ENCODE measurements at places on chromosomes 4 and X.

DNA sequence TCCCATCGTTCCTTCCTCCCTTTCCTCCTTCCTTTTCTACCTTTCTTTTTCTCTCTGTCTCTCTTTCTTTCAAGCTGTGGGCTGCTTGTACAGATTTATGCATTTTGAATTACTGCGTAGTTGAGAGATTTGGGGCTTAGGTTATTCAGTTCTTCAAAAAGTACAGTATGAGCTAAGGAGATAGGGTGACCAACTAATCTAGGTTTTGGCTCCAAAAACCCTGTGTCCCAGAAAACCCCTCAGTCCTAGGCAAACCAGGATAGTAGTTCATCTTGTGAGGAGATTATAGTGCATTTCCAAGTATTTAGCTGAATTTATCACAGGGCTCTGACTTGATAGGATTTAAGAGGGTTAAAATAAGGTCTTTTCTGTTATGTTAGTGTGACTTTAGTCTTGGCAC is 64.5 kb downstream of the NFKB1 start:
- DNase-seq: no peak

DNA sequence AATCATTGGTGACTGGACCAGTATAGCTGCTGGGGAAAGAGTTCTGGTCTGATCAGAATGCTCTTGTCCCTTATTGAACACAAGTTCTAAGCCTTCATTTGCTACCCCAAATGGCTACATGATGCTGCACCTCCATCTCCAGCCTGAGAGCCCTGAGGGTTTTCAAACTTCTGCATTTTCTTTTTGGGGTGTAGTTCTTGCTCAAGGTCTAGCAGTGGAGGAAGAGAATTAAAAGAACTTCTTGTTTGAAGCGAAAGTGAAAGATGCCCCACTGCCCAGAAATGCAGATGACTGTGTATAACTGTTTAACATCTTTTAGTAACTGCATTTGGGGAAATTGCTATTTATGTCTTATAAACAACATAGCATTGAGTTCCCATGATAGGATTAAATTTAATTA is 38.5 kb downstream of the LAMTOR3 start:
- DNase-seq: no peak

GRCh38 chr4:130485371-130485770 is 1389.4 kb downstream of the C4orf33 start:
- no peak for DNase-seq

DNA sequence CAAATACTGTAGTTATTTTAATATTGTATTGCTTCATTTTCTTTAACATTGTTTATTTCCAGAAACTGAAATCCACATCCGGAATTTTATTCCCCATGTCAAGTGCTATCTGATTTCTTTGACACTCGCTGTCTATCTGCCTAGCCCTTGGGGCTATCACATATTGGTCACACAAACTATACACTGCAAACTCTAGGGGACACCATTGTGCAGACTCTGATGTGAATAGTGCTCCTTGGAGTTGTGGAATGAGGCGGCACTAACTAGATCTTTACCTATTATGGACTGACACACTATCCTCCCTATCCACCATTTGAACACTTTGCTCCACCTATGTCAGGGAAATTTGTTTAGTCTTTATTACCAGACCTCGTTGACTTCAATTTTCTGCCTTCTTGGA is 534.5 kb downstream of the GLUD2 start:
- no peak for DNase-seq

GRCh38 chrX:44946771-44947170 is 73.8 kb downstream of the KDM6A start:
- no peak for DNase-seq

DNA sequence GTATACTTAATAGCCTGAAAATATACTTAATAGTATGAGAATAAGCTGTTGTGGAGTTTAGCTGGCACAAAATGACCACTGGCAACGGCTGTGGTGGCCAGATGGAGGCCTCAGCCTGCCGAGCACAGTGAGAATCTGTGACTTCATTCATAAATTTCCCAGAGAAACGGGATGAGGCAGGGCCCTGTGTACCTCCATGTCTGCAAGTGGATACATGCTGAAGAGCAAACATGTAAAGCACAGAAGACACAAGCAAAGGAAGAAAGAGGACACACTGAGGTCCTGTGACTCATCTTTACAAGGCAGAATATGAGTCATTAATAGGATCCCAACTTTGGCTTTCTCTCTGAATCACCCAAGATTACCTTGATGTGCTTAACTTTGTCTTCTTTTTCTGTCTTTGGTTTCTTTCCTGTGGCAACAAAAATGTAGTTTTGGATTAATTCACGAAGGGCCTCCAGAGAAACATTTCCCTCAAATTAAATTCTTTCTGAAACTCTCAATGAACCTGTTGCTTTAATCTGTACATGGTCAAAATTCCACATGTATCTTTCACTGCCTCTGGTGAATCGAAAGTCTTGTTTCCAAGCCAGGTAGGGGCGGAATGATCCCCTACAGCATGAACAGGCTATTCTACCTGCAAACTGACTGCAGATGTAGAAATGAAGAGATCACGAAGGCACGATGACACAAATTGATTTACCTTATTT is 56.4 kb downstream of the IRF2 start:
- no peak for DNase-seq

GRCh38 chrX:110257889-110258288 is 60.0 kb downstream of the AMMECR1 start:
- DNase-seq: no peak

- DNase-seq: no peak
Measured at GRCh38 chr4:63904201-63904600, 505.0 kb downstream of the TECRL start.

DNA sequence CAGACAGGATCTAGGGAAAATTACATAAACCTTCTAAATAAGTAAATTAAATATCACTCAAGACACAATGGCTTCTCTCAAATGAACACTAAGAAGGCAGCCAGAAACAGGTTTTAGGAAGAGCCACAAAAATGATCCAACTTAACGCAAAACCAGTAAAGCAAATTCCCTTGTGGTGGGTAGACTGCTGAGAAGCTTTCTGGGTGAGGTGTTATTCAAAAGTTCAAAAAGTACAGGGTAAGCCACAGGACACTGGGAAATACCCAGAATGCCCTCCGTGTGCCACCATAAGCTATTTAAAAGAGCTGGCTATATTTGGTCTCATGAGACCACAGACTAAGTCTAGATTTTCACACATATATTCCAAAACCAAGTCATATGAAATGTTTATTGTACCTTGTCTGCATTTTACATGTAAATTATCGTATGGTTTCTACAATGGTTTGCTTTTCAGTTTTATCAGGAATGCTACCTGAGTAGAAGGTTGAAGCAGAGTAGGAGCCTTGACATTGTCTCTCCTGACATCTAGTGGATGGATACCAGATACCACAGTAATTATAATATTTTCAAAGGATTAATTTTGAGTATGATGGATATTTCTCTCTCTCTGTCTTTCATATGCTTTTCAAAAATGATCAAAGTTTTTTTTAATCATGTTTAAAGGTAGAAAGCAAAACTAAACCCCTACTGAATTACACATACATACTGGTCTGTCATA is 109.3 kb upstream of the KLHL13 start:
- no peak for DNase-seq

GRCh38 chr4:48127682-48128404 is 6.2 kb downstream of the TXK start:
- DNase-seq: peak; percentile 51

DNA sequence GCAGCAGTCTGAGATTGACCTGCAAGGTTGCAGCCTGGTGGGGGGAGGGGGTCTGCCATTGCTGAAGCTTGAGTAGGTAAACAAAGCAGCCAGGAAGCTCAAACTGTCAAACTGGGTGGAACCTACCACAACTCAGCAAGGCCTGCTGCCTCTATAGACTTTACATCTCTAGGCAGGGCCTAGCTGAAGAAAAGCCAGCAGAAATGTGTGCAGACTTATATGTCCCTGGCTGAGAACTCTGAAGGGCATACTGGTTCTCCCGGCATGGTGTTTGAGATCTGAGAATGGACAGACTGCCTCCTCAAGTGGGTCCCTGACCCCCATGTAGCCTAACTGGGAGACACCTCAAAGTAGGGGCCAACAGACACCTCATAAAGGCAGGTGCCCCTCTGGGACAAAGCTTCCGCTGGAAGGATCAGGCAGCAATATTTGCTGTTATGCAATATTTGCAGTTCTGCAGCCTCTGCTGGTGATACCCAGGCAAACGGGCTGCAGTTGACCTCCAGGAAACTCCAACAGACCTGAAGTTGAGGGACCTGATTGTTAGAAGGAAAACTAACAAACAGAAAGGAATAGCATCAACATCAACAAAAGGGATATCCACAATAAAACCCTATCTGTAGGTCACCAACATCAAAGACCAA is 167.6 kb downstream of the GC start:
- DNase-seq: no peak

DNA sequence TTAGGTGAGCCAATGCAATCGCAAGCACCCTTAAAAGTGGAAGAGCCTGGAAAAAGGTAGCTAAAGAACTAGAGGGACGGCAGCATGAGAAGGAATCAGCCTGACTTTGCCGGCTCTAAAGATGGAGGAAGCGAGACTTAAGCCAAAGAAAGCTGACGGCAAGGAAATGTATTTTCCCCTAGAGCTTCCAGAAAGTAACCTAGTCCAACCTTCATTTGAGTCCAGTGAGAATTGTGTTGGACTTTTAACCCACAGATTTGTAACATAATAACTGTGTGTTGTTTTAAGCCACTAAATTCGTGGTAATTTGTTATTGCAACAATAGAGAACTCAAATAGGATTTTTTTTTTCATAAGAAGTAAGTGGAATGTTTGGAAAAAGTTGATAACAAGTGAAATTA is 212.7 kb upstream of the C1QTNF7 start:
- DNase-seq: no peak

GRCh38 chr4:113744667-113745240 is 16.8 kb downstream of the CAMK2D start:
- DNase-seq: no peak

DNA sequence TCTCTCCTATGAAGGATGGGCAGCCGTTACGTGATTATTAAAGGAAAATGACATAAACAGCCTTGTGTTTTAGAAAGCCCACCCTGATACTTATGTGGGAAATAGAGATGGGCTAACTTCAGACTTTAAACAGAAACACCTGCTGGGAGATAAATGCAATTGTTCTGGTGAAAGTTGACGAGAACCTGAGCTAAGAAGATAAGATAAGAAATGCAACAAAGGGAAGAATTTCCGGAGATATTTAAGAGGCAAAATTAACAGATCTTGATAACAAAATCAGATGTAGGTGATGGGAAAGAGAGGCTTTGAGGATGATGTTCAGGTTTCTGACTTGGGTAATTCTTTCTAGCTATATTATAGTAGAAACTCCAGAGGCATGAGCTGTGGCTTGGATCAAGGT is 102.7 kb upstream of the SLC7A11 start:
- no peak for DNase-seq

GRCh38 chrX:65926095-65927019 is 113.5 kb downstream of the VSIG4 start:
- DNase-seq: no peak

- no peak for DNase-seq
Measured at GRCh38 chr4:157678478-157678877, 457.9 kb downstream of the GRIA2 start.

GRCh38 chr4:33334416-33334815 is 2614.2 kb downstream of the PCDH7 start:
- DNase-seq: no peak

DNA sequence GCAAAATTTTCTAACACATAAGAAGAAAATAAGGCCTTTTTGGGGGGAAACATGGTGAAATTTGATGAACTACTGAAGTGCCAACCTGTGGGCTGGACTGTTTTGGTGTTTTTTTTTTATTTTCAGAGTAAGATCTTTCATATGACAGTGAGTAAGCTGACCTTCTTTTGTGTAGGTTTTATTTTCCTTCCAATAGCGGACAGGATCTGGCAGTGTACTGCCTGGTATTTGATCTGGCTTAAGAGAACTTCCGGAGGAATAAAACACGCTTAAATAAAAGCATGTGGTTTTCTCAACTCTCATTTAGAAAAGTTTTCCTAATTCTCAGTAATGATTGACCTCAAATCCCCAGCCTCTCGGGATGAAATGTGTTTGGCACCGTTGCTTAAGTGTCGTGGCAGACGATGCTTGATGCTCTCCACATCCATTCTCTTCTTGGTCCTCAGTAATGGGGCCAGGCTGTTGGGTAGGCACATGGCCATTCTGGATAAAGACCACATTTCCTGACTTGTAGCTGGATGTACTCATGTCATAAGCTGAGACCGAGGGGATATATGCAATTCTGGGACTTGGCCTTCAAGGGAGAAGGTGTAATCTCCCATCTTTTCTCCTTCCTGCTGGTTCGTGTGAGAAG is 65.6 kb upstream of the PDLIM3 start:
- DNase-seq: no peak

DNA sequence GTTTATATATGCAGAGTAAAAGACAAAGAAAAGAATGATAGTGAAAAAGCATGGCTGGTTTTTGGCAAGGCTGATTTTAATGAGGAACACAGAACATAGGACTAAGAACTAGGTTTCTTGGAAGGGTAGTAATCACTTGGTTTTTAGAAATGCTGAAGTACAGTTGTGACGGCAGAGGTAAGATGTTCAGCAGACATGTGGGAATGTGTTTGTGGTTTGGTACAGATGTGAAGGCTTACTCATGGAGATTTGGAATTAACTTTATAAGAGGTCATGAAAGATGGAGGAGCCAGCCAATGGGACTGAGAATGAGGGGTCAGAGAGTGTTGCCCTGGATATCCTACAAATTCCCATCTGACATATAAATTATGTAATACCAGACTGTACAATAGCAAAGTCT is 243.6 kb downstream of the NPFFR2 start:
- DNase-seq: no peak

DNA sequence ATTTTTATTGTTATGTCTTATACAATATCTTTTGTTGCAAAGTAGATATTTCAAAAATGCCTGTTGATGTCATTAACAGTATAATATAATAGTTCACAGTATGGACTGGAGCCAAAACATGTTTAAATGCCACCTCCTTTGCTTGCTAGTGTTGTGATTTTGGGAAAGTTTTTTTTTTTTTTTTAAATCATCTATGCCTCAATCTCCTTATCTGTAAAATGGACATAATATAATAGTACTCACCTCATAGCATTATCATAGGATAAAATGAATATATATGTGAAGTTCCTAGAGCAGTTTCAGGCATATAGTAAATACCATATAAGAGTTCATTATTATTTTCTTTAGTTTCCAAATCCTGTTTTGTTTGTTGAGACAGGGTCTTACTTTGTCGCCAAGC is 18.3 kb upstream of the MRPL1 start:
- no peak for DNase-seq

DNA sequence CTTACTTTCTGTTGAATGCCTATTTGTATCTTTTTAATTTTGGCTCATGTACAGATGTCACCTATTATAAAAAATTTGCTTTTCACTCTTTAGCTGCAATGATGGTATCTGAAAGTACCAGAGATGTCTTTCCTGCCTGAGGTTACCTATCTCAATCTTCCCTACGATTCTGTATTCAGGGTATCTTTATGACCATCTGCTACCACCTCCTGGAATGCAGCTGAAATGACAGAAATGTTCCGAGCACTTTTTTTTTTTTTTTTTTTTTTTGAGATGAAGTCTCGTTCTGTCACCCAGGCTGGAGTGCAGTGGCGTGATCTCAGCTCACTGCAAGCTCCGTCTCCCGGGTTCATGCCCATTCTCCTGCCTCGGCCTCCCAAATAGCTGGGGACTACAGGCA is 136.4 kb downstream of the REPS2 start:
- DNase-seq: no peak
